ENCODE measurements at places on chromosomes 5 and 9.

GRCh38 chr9:95085036-95085770, 232.3 kb downstream of the FANCC start:
- DNase-seq = no peak

- DNase-seq = no peak
These were observed 13.5 kb upstream of the RALGDS start for GRCh38 chr9:133134388-133135145.

GRCh38 chr5:176413255-176413565, 3.1 kb downstream of the CLTB start:
- DNase-seq = no peak

- no peak for DNase-seq
These were observed 1.2 kb upstream of the GPBP1 start for GRCh38 chr5:57172466-57173318.

GRCh38 chr9:994005-994404, 17.6 kb downstream of the DMRT3 start:
- DNase-seq = no peak

- DNase-seq = no peak
These were observed 32.5 kb downstream of the ANXA1 start for GRCh38 chr9:73183917-73184861.

- DNase-seq = no peak
These were observed 147.3 kb downstream of the TTLL11 start for GRCh38 chr9:121945849-121946248.

GRCh38 chr9:20441166-20441565, 181.1 kb downstream of the MLLT3 start:
- no peak for DNase-seq

DNA sequence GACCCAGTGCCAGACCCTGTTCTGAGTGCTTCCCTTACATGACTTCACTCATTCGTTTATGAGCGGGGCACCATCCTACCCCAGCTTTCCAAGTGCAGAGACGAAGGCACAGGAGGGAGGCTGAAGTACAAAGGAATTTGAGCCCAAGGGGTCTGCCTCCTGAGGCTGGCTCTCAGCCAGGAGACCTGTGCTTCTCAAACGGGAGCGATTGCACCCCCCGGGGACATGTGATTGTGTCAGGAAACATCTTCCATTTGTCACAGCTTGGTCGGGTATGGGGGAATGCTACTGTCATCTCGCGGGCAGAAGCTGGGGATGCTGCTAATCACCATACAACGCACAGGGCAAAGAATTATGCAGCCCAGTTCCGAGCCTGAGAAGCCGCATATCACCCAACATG, 23.9 kb downstream of the ADCY2 start:
- no peak for DNase-seq

DNA sequence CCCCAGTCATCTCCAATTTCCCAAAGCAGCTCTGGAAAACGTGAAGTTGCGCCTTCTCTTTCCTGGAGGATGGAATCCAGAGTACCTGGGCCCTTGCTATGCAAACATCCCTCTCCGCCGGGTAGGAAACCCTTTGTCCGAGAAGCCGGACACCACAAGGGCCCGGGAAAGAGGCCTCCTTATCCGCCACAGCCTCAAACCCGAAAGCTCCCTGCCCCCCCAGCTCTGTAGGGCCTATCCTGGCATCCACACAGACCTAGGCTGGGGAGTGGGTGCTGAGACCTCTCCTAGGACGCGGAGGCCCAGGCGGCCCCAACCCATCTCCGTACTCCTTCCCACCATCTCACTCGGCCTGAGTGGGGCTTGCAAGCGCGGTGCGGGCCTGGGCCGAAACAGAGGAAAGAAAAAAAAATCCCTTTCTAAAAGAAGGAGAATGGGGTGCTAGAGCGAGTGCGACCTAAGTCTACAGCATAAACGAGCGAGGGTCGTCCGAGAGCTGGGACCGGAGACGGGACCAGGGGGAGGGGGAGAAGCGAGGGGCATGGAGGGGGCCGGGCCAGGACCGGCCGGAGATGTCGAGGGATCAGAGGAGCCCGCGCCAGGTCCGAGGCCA, 624 bp downstream of the FBXW11 start:
- DNase-seq = no peak

GRCh38 chr5:139063664-139064054, 134.5 kb downstream of the SIL1 start:
- no peak for DNase-seq

GRCh38 chr9:112754578-112754977, 4.0 kb downstream of the SNX30 start:
- peak; percentile 7 for DNase-seq

GRCh38 chr9:892123-892522, 50.6 kb downstream of the DMRT1 start:
- no peak for DNase-seq

- DNase-seq = no peak
These were observed 26.6 kb downstream of the SMARCA2 start for GRCh38 chr9:2041736-2042135.

GRCh38 chr9:5263351-5264218, 32.4 kb downstream of the INSL4 start:
- no peak for DNase-seq

DNA sequence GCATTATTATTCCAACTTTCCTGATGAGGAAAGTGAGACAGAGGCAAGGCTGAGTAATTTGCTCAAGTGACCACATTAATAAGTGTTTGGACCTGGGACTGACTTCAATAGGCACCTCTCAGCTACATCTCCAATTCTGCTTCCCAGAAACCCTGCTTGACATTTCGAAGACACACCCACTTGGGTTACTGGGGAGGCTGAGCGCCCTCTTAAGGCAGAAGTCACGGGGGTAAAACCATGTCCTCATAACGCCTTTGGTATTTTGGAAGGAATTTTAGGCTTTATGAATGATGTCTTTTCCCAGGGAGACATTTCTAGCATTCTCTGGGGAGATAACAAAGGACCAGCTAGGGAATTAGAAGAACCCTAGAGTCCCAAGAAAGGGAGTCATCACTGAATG, 53.3 kb downstream of the TRPC7 start:
- DNase-seq = no peak

GRCh38 chr5:1435369-1435768, 9.9 kb downstream of the SLC6A3 start:
- DNase-seq = no peak

GRCh38 chr5:17218353-17219005, 1.0 kb downstream of the BASP1 start:
- DNase-seq = no peak

DNA sequence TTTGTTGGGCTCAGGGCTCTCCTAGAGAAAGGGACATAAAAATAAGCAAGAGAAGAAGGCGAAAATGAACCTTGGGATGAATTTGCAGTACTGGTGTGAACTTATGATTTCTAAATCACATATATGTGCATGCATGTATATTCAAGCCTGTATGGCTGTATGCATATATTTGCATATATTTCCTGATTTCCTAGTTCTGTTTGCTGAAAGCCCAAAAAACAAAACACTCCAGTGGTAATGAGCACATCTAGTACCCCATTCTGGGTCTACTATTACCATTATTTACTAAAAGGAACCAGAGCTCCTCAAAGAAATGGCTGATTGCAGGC, 7.3 kb downstream of the ZFP62 start:
- DNase-seq = no peak

- no peak for DNase-seq
These were observed 36.2 kb upstream of the ROR2 start for GRCh38 chr9:91986248-91986647.

DNA sequence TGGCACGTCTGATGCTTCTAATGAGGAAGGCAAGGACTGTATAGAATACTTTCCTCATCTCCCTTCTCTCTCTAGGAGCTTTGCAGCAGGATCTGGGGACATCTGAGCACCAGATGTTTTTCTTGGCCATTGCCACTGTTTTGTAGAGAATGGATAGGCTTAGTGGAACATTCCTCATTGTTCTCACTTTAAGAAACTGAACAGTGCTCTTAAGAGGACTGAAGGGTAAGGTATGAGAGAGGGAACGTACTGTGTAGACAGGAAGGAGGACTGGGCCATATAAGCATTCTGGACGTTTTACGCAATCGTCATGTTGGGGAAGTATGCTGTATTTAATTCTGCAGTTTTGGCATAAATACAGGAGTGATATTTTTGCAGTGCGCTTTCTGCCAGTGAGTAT, 70.6 kb downstream of the SMARCA2 start:
- no peak for DNase-seq

DNA sequence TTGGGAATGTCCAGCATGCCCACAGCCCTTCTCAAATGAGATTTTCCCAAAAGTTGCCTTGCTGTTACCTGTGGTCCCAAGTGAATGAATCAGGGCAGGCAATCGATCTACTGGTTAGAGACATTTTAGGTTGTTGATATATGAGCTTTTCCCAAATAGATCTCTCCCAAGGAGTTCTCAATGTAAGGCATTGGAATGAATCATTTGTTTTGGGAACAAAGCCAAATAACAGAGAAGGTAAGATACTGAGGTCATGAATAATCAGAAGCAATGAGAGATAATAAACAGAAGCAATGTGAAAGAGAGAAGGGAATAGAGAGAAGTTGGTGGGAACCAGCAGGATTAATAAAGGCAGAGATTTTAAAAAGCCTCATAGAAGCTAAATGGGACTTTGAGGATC, 93.6 kb upstream of the FER start:
- no peak for DNase-seq

GRCh38 chr9:30713243-30713642, 1671.2 kb upstream of the ACO1 start:
- DNase-seq = no peak

DNA sequence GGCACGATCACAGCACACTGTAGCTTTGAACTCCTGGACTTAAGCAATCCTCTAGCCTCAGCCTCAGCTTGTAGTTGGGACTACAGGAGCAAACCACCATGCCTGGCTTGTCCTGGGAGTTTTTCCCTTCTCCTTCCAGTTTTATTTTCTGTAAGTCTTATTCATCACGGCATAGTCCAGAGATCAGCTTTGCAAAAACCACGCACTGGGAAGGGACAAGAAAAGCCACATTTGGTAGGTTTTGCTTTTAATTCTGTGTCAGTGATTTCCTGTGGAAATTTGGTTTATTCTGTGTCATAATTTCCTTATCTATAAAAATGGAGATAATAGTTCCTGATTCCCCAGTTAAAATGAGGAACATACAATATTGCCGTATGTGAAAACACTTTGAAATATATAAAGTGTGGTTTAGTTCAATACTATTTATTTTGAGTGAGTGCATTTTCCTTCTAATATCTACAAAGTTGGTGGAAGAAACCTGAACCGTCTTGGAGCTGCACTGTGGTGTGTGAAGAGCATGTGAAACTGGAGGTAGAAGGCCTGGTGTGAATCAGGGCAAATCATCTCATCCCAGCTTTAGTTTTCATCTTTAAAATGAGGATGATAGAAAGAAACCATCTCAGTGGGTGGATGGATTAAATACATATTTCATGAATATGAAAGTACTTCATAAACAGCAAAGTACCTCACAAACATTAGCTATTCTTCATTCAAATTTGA, 92.8 kb upstream of the ELL2 start:
- no peak for DNase-seq

- DNase-seq = no peak
These were observed 193.2 kb downstream of the EFNA5 start for GRCh38 chr5:107477492-107477891.

GRCh38 chr5:179271821-179272325, 73.4 kb downstream of the ADAMTS2 start:
- no peak for DNase-seq

DNA sequence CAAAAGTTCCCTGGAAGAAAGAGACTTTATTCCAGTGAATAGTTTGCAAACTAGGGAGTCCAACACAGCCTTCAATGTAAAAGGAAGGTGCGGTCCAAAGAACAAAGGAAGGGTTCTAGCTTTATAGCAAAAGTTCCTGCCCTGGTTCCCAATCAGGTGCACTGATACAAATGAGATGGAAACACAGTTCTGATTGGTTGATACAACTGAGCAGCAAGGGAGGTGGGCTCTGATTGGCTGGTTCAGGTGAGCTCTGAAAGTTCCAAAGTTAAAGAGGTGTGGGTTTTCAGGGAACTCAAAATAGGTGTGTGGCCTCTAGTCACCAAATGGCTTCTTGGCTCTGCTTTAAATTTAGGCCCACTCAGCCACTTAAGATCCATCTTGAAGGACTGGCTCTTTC, 43.1 kb downstream of the P4HA2 start:
- DNase-seq = no peak

DNA sequence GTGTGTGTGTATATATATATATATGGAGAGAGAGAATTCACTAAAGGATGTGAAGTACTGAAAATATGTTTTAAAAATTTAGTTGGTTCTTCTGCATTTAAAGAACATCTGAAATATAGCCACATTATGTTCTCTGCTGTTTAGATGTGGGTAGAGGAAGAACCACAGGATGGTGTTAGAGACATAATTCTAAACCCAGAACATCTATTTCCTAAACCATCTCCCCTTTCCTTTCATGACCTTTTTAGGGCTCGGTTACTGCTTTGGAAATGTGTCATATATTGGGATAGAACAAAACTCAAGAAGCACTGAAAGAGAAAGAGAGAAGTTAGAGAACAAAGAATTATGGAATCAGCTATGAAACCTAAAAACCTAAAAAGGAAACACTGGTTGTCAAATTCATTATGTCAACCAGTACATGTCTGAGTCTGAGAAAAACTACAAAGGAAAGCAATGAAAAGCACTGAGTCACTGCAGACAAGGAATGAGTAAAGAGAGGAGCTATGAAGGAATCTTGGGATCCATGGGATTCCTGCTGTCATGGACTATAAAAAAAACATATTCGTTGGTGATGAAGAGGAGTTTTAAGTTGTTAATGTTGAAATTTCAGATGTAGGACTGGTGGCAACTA, 28.4 kb downstream of the SLC12A2 start:
- DNase-seq = no peak

GRCh38 chr5:144028058-144028457, 142.4 kb downstream of the YIPF5 start:
- no peak for DNase-seq

DNA sequence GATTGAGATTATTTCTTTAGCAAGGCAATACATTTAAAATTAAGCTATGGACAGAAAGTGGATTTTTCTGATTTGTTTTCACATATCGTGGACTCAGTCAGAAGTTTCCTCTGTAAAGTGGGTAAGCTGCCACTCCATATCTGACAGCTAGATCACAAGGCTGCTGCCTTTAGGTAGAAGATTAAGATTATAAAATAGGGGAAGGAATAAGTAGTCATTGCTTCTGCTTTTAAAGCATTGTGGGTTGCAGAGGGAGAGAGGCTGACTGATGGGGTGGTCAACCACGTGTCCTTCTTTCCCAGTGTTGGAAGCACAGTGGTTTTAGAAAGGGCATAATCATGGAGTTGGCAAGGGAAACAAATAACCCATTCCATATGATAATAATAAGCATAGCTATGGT, 74.3 kb upstream of the MOCS2 start:
- DNase-seq = no peak

GRCh38 chr9:93601666-93602065, 25.3 kb downstream of the PHF2 start:
- no peak for DNase-seq

GRCh38 chr5:179749857-179750508, 17.4 kb downstream of the MAML1 start:
- no peak for DNase-seq

- no peak for DNase-seq
These were observed 24.8 kb downstream of the NSUN2 start for GRCh38 chr5:6608016-6608415.

GRCh38 chr9:103245369-103245768, 250.2 kb downstream of the CYLC2 start:
- no peak for DNase-seq

Measured in activated CD4-positive, alpha-beta T cell treated with anti-CD3 and anti-CD28 coated beads for 24 hours (primary cell).